ENCODE measurements at places on chromosomes 3 and 15. TPM values are rescaled to one million over a fixed set of nuclear protein-coding genes. Genes with fewer than 3 reads are reported as not detected.

MINAR1 gene
- total RNA-seq: 1.2 TPM

ARIH2 gene
- total RNA-seq: 61.2 TPM

RBP2 gene
- total RNA-seq: not detected

ITPKA gene
- 0.26 TPM for total RNA-seq

PROS1 gene
- 59.1 TPM for total RNA-seq

MYO5A gene
- 69.9 TPM for total RNA-seq

APOD gene
- total RNA-seq: 0.91 TPM

QTRT2 gene
- total RNA-seq: 20.0 TPM

IFT80 gene
- 116 TPM for total RNA-seq

CPN2 gene
- not detected for total RNA-seq

AADACL2 gene
- total RNA-seq: not detected

Data from articular chondrocyte of knee joint (primary cell).